ENCODE measurements at places on chromosomes 7 and 10. TPM values are rescaled to one million over a fixed set of nuclear protein-coding genes. Genes with fewer than 3 reads are reported as not detected.

NAT16 gene
- total RNA-seq = not detected

CFAP58 gene
- 0.88 TPM for total RNA-seq

OPALIN gene
- not detected for total RNA-seq

TACR2 gene
- total RNA-seq = 0.66 TPM

TSPAN13 gene
- total RNA-seq = 73.8 TPM

RAMP3 gene
- total RNA-seq = 11.7 TPM

ANKIB1 gene
- 61.3 TPM for total RNA-seq

CUBN gene
- total RNA-seq = 5.0 TPM

SMNDC1 gene
- 11.5 TPM for total RNA-seq

DLX6 gene
- total RNA-seq = not detected

CLDN4 gene
- 3.8 TPM for total RNA-seq

DNA sequence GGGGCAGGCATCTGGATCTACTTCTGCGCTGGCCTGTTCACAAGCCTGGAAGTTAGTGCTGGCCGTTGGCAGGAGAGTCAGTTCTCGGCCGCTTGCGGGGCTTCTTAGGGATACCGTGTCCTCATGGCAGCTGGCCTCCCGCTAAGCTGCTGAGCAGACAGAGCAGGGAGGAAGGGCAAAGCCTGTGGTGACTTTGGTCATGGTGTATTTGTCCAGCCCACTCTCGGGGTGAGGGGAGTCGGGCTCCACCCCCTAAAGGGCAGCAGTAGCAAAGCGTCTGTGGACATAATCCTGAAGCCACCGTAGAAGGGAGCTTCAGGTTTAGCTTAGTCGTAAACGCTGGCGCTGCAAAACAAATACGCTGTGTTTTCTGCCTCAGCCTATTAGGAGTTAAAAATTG lies 12.2 kb downstream of the UBE3C start:
- H3K36me3 ChIP-seq = no peaks in the 10 kb centered on the region
- H3K4me3 ChIP-seq = no peak overlapping the region
- H3K27me3 ChIP-seq = no peaks in the 10 kb centered on the region
- DNase-seq = no peak

GRCh38 chr10:133388973-133389818 lies 4.8 kb upstream of the MTG1 start:
- H3K36me3 ChIP-seq = no peaks in the 10 kb centered on the region
- no peak overlapping the region for H3K4me3 ChIP-seq
- H3K27ac ChIP-seq = no peak overlapping the region
- DNase-seq = no peak
- no peaks in the 10 kb centered on the region for H3K4me1 ChIP-seq

- H3K4me3 ChIP-seq = no peak overlapping the region
- no peak overlapping the region for H3K27ac ChIP-seq
Observed at GRCh38 chr7:20865684-20866083, 79.0 kb upstream of the SP8 start.

GRCh38 chr10:43286076-43286805 lies 19.4 kb upstream of the RASGEF1A start:
- no peaks in the 10 kb centered on the region for H3K36me3 ChIP-seq
- no peak for DNase-seq
- H3K27ac ChIP-seq = no peak overlapping the region
- no peak overlapping the region for H3K4me3 ChIP-seq

DNA sequence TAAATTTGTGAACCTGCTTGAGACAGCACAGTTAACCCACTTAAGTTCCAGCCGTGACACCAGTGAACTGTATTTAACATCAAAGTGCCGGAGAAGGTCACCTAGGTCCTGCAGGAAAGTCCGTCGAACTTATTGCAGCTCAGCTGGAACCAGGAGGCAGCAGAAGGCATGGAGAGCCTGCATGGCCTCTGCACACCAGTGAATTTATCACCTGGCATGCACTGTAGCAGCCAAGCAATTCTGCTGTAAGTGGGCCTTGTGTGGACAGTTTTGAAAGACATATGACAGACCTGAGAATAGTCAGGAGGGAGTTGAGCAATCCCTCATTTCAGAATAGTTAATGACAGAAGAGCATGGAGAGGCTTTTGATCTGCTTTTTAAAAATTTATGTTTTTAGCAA lies 108.8 kb downstream of the PLXDC2 start:
- H3K27me3 ChIP-seq = no peaks in the 10 kb centered on the region
- H3K36me3 ChIP-seq = no peaks in the 10 kb centered on the region
- peaks cover 12% of the 10 kb centered on the region for H3K4me1 ChIP-seq

- no peaks in the 10 kb centered on the region for H3K27me3 ChIP-seq
- H3K36me3 ChIP-seq = no peaks in the 10 kb centered on the region
- no peak overlapping the region for H3K27ac ChIP-seq
Observed at GRCh38 chr10:11578802-11579255, 32.6 kb downstream of the USP6NL start.

DNA sequence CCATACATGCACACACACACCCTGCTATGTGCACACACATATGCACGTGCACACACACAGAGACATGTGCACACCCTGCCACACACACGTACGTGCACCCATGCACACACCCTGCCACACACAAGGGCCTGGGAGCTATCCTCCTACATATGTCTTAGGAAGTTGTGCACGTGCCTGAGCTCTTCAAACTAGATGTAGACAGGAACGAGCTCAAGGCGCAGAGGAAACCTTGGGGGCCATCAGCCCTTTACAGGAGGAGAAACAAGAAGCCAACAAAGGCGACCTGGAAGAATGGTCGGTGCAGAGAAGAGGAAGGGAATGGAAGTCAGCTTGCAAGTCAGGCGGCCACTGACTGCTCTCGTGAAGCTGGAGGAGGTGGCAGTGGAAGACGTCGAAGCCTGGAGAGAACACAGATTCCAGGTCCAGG lies 58.7 kb downstream of the AOC1 start:
- peaks cover 4% of the 10 kb centered on the region for H3K27me3 ChIP-seq
- no peak overlapping the region for H3K27ac ChIP-seq
- no peak for DNase-seq
- H3K36me3 ChIP-seq = no peaks in the 10 kb centered on the region

GRCh38 chr7:151597541-151598444 lies 78.1 kb upstream of the RHEB start:
- DNase-seq = no peak
- no peaks in the 10 kb centered on the region for H3K4me1 ChIP-seq
- H3K27ac ChIP-seq = no peak overlapping the region
- H3K27me3 ChIP-seq = no peaks in the 10 kb centered on the region

DNA sequence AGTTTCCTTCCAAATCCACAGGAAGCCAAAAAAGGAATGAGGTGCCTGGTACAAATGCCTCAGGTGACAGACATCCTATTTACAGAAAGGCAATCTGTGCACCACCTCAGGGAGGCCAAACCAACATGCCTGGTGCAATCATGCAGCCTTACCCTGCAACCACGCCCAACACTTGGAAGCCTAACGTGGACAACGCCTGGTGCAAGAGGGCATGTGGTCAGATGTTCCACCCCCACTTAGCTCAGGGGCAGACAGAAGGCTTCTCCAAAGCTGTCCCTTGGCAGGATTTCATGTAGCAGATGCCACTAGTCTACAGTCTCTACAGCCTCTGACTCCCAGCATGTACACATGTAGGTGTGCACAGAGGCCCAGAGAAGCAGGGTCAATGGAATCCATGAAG lies 89.5 kb downstream of the KCNMA1 start:
- no peak overlapping the region for H3K4me3 ChIP-seq
- H3K27ac ChIP-seq = no peak overlapping the region
- no peaks in the 10 kb centered on the region for H3K4me1 ChIP-seq

- H3K27ac ChIP-seq = no peak overlapping the region
- H3K4me1 ChIP-seq = no peaks in the 10 kb centered on the region
- no peak overlapping the region for H3K4me3 ChIP-seq
- no peaks in the 10 kb centered on the region for H3K36me3 ChIP-seq
- no peak for DNase-seq
- H3K27me3 ChIP-seq = no peaks in the 10 kb centered on the region
Observed at GRCh38 chr7:135512135-135512887, 2.4 kb upstream of the CNOT4 start.

GRCh38 chr10:109962247-109962646 lies 38.9 kb upstream of the XPNPEP1 start:
- peak overlapping the region; percentile 61 for H3K27ac ChIP-seq
- H3K36me3 ChIP-seq = no peaks in the 10 kb centered on the region
- H3K4me1 ChIP-seq = peaks cover 3% of the 10 kb centered on the region
- no peak overlapping the region for H3K4me3 ChIP-seq
- H3K27me3 ChIP-seq = no peaks in the 10 kb centered on the region

DNA sequence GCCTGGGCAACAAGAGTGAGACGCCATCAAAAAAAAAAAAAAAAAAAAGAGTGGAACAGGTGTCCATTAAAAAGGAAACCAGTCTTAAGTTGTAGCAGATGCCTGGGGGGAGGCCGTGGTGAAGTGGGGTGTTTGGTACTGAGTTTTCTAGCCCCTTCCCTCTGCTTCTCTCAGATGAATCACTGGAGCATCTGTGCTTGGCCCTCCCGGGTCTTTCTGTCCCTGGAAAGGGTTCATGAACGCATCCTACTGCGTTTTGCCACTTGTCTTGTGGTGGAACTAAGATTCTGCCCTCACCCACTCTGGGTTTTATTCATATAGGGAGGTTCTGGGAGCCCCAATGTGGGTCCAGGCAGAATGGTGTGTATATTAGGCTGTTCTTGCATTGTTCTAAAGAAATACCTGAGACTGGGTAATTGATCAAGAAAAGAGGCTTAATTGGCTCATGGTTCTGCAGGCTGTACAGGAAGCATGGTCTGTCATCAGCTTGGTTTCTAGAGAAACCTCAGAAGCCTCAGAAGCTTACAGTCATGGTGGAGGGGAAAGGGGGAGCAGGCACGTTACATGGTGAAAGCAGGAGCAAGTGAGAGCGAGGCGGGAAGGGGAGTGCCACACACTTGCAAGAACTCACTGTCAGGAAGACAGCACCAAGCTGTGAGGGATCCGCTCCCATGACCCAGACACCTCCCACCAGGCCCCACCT lies 63.5 kb downstream of the CAMK1D start:
- DNase-seq = no peak
- H3K27ac ChIP-seq = no peak overlapping the region
- H3K4me1 ChIP-seq = no peaks in the 10 kb centered on the region

- no peak overlapping the region for H3K27ac ChIP-seq
- H3K4me1 ChIP-seq = no peaks in the 10 kb centered on the region
- H3K4me3 ChIP-seq = no peak overlapping the region
- H3K36me3 ChIP-seq = no peaks in the 10 kb centered on the region
- no peak for DNase-seq
Observed at GRCh38 chr10:26806557-26806956, 54.2 kb downstream of the ABI1 start.

DNA sequence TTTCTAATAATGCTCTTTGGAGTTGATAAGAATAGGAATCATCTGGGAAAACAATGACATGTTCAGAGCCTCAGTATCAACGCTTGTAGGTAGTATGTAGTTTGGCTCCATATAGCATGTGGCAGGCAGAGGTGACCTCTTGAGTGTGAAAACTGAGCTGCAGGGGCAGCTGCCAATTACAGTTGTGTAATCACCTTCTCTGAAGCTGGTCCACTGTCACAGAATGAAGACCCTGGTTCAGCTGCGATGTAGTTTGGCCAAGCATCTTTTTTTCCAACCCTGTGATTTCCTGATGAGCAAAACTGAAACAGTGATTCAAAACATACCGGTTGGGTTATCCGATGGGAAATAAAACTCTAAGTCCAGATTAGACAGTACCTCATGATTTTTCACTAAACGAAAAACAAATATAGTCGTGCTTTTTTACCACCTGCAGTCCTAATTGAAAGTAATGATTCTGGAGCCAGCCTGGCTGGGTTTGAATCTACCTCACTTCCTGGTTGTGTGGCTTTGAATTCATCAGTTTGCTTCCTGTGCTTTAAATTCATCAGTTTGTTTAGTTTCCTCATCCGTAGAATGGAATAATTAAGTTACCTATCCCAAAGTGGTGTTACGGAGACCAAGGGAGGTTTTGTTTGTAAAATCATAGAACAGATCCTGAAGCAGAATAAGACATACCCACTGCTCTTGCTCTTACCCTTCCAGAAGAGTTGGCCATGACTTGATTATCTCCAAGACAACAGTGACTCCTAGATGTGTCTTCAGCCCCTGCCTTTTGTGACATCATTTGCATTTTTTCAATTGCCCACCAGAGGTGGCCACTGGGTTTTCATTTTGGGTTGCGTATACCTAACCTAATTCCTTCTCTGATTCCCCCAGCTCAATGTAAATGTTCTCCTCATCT lies 87.4 kb downstream of the CELF2 start:
- DNase-seq = no peak
- H3K36me3 ChIP-seq = no peaks in the 10 kb centered on the region
- no peak overlapping the region for H3K4me3 ChIP-seq
- no peaks in the 10 kb centered on the region for H3K4me1 ChIP-seq
- H3K27me3 ChIP-seq = no peaks in the 10 kb centered on the region

DNA sequence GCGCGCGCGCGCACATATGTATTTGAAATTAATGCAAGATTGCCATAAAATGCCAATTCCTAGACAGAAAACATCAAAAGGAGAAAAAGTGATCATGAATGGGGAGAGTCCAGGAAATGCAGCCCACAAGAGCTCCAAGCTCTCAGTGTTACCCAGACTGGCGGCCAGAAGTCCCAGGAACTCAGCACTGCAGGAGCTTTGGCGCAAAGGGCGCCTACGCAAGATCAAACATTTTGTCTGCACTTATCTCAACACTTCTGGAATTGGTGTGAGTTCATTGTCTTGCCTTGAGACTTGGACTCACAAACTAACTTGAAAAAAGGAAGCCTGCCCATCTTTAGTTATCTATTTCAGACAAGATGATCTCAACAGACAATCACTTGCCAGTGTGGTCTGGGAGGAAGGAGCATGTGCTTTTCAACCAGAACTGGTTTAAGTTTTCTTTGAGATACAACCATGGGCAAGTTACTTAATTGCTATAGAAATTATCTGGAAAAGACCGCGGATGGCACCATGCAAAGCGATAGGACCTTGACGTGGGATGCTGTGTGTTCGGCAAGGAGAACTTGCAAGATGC lies 77.2 kb downstream of the KIAA1549 start:
- no peak for DNase-seq
- no peaks in the 10 kb centered on the region for H3K27me3 ChIP-seq
- H3K36me3 ChIP-seq = no peaks in the 10 kb centered on the region
- no peak overlapping the region for H3K4me3 ChIP-seq

DNA sequence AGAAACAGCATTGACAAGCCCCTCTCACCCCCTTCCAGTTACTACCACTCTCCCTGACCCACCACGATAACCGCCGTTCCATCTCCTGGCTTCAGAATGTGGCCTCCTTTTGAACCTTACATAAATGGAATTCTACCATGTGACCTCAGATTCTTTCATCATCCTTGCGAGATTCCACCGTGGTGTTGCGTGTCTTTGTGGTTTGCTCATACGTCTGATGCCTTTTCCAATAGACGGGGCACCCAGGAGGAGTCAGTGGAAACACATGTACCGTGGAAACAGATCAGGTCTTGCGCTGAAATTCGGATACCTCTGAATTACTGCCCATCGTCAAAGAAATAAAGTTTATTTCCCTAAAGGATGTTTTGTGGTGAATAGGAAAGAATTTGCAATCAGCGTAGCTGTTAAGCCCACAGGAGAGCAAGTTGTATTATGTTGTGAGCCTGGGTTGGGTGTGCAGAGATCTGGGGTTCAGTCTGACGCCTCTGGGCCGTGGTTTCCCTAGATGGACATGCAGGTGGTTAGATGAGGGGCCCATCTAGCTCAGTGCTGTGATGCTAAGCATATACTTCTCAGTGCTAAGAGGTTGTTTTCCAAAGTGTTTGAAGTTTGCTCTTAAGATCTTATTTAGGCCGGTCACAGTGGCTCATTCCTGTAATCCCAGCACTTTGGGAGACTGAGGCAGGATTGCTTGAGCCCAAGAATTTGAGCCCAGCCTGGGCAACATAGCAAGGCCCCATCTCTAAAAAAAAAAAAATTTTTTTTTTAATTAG lies 29.1 kb downstream of the GTF2IRD1 start:
- H3K4me1 ChIP-seq = peaks cover 22% of the 10 kb centered on the region
- H3K36me3 ChIP-seq = no peaks in the 10 kb centered on the region
- no peak overlapping the region for H3K4me3 ChIP-seq

GRCh38 chr7:80106498-80107113 lies 28.0 kb upstream of the GNAI1 start:
- H3K4me3 ChIP-seq = no peak overlapping the region
- no peak overlapping the region for H3K27ac ChIP-seq
- H3K27me3 ChIP-seq = no peaks in the 10 kb centered on the region
- no peaks in the 10 kb centered on the region for H3K36me3 ChIP-seq
- no peaks in the 10 kb centered on the region for H3K4me1 ChIP-seq
